Activated CD4-positive, alpha-beta memory T cell treated with anti-CD3 and anti-CD28 coated beads, Interleukin-2, amount 10 ng/mL, durations not matched to agents 7 days and 5 days (primary cell): ENCODE measurements at places on chromosomes 3 and 15.
A peak's percentile ranks its signal among the peaks of the same experiment; 100 is the strongest.

DNA sequence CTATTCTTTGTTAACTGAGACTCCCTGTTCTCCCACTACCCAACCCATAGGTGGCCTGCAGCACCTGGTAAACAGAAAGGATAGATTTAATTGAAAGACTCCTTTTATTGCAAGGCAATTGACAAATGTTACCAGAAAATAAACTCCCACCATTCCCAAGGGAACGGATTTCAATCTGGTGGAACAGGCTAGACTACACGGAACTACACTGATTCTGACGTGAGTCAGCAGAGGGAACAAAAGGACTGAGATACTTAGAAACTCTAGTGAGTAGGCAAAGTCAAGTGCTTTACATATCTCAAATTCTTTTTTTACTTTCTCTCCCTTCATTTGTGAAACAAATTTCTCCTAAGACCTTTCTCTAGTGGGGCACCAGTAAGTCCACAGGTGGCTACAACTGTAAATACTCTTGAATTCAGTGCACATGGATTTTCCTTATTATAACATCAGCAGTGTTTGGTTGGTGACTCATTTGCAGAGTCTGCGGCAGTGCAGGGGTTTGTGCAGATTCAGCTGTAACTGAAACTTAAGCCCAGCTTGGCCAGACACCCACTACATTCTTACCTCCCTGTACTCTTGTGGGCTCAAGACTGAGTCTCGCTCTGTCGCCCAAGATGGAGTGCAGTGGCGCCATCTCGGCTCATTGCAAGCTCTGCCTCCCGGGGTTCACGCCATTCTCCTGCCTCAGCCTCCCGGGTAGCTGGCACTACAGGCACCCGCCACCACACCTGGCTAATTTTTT, 34.3 kb upstream of the PLSCR2 start:
- DNase-seq: peak; percentile 32

DNA sequence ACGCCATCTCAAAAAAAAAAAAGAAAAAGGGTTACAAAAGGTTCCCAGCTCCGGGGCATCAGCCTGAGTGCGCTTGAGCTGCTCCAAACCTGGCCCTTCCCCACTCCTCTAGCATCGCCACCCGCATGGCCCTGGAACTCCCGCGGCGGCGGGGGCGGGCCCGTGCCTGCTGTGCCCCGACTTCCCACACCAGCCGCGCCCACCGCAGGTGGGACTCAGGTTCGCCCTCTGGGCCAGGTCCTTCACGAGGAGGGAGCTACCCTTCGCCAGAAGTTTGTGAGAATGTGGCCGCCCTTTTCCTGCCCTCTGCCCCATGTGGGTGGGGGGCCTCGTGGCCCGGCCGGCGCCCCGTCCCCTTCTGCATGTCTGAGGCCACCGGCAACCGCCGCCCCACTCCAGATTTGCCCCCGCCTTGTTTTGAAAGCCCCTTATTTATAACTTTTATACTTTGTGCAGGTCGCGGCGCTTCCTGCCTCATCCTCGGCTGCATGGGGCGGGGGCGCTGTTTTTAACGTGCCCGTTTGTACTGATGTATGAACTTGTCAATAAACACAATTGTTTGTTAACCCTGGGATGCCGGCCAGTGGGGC, 507 bp upstream of the JMJD7 start:
- no peak for DNase-seq

GRCh38 chr3:52247409-52248164, 2.0 kb downstream of the PPM1M start:
- DNase-seq: no peak

DNA sequence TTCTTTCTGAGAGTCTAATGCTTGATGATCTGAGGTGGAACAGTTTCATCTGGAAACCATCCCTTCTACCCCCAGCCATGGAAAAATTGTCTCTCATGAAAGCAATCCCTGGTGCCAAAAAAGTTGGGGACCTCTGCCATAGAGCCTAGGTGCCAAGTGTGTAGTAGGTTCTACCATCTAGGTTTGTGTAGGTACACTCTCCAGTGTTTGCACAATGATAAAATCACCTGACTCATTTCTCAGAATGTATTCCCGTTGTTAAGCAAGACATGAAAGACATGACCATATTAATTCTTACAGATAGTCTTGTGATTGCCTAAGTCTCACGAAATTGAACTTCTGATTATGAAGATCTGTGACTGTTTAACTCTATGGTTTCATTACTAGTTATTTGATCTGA, 68.6 kb downstream of the KAT2B start:
- no peak for DNase-seq

DNA sequence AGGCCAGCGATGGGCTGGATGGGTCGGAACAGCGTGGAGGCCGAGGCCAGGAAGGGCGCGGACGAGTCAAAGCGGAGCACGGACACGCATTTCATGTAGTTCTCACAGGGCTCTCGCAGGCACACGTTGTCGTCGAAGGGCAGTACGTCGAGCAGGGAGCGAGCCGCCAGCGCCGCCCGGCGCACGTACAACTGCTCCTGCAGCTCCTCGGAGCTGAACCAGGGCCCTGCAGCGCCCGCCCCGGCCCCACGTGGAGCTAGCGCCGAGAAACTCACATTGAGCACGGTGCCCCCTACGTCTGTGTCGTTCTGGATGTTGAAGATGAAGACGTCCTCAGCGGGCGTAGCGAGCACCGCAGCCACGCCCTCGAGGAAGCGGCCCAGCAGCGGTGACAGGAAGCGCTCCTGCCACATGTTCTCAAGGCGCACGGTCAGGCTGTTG, 5.8 kb downstream of the CELSR3 start:
- peak; percentile 47 for DNase-seq

DNA sequence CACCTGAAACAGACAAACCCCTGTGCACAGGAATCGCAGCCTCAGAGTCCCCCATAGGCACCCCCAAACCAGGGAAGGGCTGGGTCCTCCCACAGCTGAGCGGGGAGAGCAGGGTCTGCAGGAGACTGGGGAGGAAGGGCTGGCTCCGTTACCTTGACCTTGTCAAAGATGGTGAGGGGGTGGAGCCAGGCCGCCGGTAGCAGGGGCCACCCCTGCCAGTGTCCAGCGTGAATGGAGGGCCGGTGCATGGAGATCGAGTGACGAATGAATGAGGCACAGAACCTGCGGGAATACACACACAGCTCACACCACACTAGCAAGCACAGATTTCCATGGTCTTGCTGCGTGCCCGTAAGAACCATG, 102.2 kb downstream of the TMEM266 start:
- DNase-seq: no peak

GRCh38 chr3:116048991-116049390, 396.3 kb downstream of the LSAMP start:
- DNase-seq: no peak

- no peak for DNase-seq
Observed at GRCh38 chr3:129663930-129664646, 57.6 kb upstream of the PLXND1 start.

GRCh38 chr3:126568776-126569342, 10.1 kb upstream of the C3orf22 start:
- DNase-seq: no peak

GRCh38 chr15:59380902-59381610, 8.4 kb upstream of the MYO1E start:
- no peak for DNase-seq

GRCh38 chr3:134618478-134619300, 32.1 kb downstream of the KY start:
- peak; percentile 3 for DNase-seq

- DNase-seq: no peak
Observed at GRCh38 chr15:55703873-55704301, 39.1 kb downstream of the PRTG start.

- no peak for DNase-seq
Observed at GRCh38 chr3:66362541-66362941, 138.3 kb downstream of the LRIG1 start.

- DNase-seq: no peak
Observed at GRCh38 chr3:87161851-87162250, 65.3 kb upstream of the CHMP2B start.

DNA sequence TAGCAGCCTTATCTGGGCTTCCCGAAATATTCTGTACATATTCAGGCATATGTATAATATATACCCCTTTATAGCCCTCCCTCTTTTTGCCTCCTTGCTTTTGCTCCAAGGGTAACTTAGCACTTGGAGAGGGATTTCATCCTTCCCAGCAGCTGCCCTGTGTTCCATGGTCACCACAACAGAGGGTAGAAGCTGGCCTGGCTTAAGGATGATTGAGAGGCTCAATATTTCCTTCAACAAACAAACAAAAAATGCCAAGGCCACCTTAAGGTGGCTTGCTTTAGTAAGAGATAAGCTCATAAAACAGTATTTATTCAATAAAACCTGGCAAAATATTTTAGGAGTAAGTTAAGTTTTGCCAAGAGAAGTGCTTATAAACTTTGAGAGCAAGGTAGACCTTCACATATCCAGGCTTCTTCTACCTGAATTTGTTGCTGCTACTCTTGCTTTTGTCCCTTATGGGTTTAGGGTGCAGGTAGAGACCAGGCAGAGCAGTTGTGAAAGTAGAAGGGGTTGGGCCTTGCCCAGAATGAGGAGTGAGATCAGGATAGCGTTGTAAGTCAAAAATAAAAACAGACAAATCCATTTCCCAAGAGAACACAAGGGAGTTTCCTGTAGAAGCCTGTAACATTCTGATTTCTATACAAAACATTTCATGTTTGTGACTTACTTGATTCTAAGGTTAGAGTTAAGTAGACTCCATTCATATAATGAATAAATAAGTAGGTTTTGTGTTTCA, 52.7 kb upstream of the ATOSA start:
- no peak for DNase-seq

GRCh38 chr15:33071451-33071850, 123.1 kb downstream of the FMN1 start:
- no peak for DNase-seq

DNA sequence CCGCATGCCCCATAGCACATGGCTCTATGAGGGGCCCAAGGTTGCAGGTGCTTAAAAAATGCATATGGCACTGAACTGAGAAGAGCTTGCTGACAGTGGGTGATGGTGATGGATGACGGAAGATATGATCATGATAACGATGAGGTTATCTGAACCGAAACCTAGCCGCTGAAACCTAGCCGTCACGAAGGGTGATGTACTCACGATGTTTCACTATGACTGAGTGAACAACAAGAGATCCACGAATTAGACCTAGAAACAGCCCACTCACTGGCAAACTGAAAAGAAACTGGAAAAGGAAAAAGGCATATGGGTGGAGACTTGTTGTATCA, 57.6 kb upstream of the BCL6 start:
- DNase-seq: peak; percentile 88

- DNase-seq: no peak
Observed at GRCh38 chr15:38899300-38899699, 334.7 kb upstream of the RASGRP1 start.
